ENCODE measurements at places on chromosomes 3 and 15. TPM values are rescaled to one million over a fixed set of nuclear protein-coding genes. Genes with fewer than 3 reads are reported as not detected.

The AGTR1 gene
- 0.70 TPM for total RNA-seq

The EEF1AKMT4 gene
- 7.1 TPM for total RNA-seq

- DNase-seq: no peak
Observed at GRCh38 chr3:13149330-13150108, 76.3 kb upstream of the IQSEC1 start.

GRCh38 chr3:33159981-33160380, 46.2 kb downstream of the CRTAP start:
- DNase-seq: no peak

- DNase-seq: no peak
Observed at GRCh38 chr3:28186748-28187147, 54.7 kb upstream of the CMC1 start.

DNA sequence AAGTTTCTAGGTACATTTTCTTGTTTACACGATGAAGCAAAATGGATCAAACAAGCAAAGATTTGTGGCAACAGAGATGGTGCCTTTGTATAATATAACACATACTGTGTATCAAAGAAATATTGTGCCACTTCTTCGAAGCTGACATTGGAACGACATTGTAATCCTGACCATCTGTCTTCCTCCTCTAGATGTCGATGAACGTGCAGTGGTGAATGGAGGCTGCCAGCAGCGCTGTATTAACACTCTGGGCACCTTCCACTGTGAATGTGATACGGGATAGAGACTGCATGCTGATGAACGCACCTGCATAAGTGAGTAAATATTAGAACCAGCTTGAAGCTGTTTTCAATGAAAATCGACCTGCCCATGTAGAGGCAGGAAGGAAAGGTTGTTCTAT, 613.3 kb upstream of the GOLIM4 start:
- DNase-seq: no peak

- no peak for DNase-seq
Observed at GRCh38 chr3:161333696-161334095, 37.6 kb downstream of the SPTSSB start.

GRCh38 chr15:81485806-81486205, 111.8 kb upstream of the TMC3 start:
- no peak for DNase-seq

- no peak for DNase-seq
Observed at GRCh38 chr3:61545716-61546115, 15.7 kb upstream of the PTPRG start.

- DNase-seq: no peak
Observed at GRCh38 chr3:123357275-123357674, 91.6 kb downstream of the ADCY5 start.

- DNase-seq: no peak
Observed at GRCh38 chr3:28173836-28174235, 67.6 kb upstream of the CMC1 start.

DNA sequence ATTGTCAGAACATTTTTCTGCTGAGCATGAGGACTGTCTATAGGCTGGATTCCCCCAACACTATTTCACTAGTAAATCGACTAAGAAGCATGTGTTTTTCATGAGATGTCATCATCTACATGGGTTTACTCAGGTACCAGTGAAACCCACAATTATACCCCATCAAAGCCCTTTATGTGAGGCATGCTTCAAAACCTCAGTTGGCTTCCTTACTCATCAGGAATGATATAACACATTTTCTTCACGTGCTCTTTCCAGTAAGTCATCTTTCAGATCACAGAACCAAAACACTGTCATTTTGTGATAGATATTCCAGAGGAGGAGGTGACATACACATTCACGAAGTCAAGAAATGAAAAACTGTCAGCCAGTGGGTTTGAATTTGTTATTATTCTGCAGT, 116.5 kb downstream of the ANO10 start:
- no peak for DNase-seq

GRCh38 chr15:53962646-53963561, 15.3 kb upstream of the UNC13C start:
- DNase-seq: peak; percentile 44

DNA sequence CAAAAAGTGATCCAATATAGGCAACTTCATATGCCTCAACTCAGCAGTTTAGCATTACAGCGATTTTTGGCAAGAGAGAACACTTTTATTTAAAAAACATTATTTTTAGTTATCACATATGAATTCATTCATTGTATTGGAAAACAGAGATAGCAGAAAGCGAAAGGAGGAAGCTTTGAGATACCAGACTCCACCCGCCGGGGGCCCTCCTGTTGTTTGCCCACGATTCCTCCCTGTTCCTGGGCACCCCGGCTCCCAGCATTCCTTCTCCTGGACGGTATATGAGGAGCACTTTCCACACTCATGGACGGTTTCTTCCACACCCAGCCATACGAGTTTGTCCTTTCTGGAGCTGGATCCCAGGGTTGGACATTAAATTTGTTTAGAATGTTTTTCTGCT, 18.2 kb downstream of the APBA2 start:
- no peak for DNase-seq

DNA sequence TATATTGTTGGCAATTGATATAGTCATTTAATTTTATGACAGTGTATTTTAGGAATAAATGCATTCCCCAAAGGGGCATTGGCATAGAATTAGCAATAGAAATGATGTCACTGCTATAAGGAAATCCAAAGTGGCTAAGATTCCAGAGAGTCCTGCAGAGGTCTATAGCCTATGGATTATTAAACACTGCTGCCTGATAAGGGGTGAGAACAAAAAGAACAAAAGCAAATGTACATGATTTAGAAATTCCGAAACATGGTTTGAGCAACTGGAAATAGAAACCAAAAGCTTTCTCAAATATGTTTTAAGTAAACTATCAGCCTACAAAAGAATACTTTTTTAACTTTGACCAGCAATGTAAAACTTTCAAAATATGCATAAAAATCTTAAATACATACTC, 280.1 kb upstream of the RASGRP1 start:
- no peak for DNase-seq

DNA sequence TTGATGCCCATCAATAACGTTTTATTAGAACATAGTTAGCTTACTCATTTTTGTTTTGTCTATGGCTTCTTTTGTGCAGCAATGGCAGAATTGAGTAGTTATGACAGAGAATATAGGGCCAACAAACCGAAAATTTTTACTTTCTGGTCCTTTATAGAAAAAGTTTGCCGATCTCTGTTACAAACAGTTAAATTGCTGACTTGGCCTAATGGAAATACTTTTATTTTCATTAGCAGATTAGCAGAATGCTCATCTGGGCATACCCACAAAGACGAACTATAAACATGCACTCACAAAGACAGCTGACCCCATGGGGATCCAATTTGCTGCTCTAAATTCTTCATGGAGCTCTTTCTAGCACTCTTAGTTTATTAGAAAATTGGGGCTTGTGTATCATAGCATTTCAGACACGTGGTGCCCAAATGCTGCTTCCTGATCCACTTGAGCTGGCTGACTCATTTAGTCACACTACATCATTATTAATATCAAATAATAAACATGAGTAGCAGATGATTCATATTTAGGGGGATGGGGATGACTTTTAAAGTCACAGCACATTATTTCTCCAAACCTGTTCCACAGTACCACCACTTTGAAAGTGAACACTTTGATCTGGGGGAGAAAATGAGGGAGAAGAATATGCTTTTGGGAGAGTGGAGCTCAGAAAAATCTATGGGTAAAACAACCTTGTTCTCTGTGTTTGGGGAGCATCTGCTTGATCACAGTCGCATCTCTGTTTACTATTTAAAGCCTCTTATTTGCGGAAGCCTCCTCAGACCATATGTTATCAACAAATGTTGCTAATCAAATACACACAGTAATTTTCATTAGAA, 228.1 kb upstream of the FEZF2 start:
- no peak for DNase-seq

GRCh38 chr3:59245859-59246501, 196.2 kb upstream of the CFAP20DC start:
- no peak for DNase-seq

DNA sequence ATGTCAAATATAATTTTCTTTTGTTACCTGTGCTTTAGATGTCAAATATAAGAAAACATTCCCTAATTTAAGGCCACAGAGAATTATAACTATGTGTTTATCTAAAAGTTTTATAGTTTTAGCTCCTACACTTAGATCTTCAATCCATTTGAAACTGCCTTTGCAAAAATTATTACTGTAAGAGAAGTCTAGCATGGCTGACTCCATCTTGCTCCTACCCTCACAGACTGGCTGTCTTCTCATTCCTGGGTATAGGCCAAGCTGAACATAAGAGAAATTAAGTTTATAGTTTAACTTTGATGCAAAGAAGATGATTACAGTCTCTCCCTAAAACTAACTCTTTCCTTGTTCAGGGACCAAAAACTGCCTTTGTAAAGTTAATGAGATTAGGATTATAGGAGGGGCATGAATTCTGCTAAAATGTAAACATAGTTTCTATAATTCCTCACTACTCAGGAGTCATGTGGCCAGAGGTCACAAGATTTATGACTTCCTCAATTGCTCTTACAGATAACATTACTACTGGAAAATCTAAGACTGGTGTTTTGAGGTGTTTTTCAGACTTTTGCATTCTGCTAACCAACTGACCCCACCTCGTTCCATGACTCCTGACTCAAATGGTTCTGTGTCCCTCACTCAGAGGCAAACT, 184.0 kb downstream of the BCHE start:
- DNase-seq: no peak

DNA sequence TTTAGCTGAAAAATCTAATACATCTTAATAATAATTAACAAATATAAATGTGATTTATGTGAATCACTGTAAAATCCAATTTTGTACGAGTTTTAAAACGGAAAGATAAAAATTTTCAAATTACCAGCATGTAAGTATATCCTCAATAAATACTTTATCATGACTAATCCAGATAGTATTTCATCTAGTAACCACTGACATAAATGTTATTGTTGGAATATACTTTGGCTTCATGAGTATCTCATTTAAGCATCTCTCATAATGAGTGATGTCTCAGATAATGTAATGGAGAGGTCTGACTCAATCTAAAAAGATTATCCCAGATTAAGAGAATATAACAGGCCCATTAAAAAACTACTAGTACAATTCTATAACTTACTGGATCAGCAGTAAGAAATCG, 216.3 kb downstream of the STAG1 start:
- DNase-seq: no peak

DNA sequence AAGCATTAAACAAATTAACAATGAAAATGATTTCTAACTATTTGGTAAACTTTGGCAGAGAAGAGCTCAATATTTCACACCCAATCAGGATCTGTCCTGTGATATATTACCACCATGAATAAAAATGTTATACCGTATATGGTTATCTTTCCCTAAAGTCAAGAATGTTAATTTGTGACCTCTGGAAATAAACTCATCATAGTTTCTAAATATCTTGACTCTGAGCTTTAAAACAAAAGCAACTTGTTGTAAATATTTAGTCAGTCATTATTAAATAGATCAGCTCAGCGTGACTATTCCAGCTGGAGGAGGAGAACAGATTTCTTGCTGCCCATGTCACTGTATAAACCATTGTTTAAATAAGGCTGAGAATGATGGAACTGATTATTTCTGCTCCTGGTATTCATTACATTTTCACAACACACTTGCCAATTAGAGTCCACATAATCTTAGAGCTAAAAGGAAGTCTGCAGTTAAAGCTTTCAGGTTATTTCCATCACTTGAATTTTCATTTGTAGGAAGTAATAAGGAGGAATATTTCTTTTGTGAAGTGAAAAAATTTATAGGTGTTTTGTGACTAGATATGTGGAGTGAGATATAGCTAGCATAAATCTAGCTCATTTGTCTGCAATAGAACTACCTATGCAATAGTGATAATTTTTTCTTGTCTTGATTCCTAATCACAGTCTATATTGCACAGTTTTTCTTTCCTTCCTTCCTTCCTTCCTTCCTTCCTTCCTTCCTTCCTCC, 106.5 kb upstream of the P2RY1 start:
- DNase-seq: no peak

GRCh38 chr3:187041362-187042307, 97.7 kb downstream of the RPL39L start:
- DNase-seq: peak; percentile 50

- peak; percentile 60 for DNase-seq
Observed at GRCh38 chr15:84598993-84599392, 1.8 kb upstream of the ZSCAN2 start.

DNA sequence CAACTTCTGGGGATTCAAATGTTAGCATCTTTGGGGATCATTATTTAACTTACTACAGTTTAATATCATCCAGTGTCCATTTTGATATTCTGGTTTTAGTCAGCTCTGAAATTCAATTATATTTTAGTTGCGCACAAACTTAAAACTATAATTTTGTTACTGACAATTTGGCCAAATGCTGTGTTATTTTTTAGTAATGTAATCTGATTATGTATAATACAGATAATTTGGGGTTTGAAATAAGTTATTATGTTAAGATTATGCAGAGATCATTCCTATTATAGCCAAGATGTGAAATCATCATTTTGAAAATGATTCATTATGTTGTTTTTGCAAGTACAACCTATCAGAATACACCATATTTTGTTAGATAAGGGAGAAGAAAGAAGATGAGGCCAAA, 706.1 kb downstream of the ROBO2 start:
- no peak for DNase-seq

- DNase-seq: no peak
Observed at GRCh38 chr15:64695561-64695992, 79.8 kb downstream of the RBPMS2 start.

DNA sequence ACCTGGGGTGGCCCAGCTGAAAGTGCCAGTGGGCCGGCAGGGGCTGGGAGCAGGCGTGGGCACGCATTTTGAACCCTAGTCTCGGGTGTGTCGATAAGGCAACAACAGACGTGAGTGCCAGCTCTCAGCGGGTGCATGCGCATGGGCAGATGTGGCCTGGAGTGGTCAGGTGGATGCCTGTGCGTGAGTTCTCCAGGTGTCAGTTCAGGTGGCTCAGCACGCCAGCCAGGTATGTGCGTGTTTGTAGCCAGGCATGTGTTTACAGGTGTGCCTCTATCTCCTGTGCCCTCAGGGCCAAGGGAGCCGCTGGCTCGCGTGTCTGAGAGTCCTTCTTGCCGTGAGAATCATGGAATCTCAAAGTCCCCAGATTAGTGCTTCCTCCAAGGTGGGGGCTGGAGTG, 14.8 kb downstream of the CYP1A2 start:
- no peak for DNase-seq

GRCh38 chr3:102790747-102791325, 356.0 kb downstream of the ZPLD1 start:
- no peak for DNase-seq

- DNase-seq: no peak
Observed at GRCh38 chr15:25738171-25738965, 124.8 kb downstream of the ATP10A start.

DNA sequence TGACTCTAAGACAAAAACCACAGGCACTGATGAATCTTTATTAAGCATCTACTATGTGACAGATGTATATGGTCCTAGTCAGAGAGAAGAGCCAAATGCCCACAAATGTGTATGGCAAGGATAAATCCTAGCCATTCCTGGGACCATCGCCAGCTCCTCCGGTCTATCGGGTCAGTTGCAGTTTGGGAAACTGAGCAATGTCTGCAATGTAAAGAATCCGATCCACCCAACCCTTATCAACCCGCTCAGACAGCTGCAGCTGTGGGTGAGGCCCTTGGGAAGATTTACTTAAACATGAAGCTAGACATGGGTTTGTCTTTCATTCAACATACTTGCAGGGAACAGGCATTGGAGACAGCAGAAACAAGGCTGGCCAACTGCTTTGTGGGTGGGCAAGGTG, 40.5 kb upstream of the CDV3 start:
- no peak for DNase-seq

All from Peyer's patch (tissue), 4 donors.